ENCODE measurements at places on chromosomes 6 and 20.
A peak's percentile ranks its signal among the peaks of the same experiment; 100 is the strongest.

- DNase-seq: no peak
These were observed 4.2 kb downstream of the SYNDIG1 start for GRCh38 chr20:24473435-24474223.

GRCh38 chr20:54550776-54551396, 75.5 kb downstream of the DOK5 start:
- DNase-seq: no peak

- no peak for DNase-seq
These were observed 231.4 kb downstream of the CD109 start for GRCh38 chr6:73927421-73927820.

GRCh38 chr20:45044084-45044573, 56.8 kb downstream of the KCNS1 start:
- DNase-seq: no peak

DNA sequence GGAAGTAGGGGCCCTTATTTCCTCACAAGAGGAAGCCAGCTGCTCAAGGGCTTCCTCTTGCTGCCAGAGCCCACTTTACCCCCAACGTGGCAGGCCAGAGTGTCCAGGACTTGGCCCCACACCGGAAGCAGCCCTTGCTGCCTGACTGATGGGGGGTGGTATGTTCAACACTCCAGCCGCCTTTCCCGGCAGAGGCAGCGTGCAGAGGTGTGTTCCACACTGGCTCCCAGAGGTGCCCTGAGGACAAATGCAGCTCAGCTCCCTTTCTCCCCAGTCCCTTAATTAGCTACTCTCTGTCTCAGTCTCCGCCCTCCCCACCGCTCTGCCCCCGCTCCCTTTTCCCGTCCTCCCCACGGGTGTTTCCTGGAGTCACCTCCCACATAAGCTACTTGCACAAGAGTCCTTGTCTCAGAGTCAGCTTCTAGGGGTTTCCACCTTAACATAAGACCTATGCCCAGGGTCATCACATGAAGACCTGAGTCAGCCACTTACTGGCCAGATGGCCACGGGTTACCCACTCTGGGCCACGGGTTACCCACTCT, 61.7 kb upstream of the SHLD1 start:
- DNase-seq: no peak

- DNase-seq: peak; percentile 42
These were observed 834 bp upstream of the CTSZ start for GRCh38 chr20:59007665-59008511.

DNA sequence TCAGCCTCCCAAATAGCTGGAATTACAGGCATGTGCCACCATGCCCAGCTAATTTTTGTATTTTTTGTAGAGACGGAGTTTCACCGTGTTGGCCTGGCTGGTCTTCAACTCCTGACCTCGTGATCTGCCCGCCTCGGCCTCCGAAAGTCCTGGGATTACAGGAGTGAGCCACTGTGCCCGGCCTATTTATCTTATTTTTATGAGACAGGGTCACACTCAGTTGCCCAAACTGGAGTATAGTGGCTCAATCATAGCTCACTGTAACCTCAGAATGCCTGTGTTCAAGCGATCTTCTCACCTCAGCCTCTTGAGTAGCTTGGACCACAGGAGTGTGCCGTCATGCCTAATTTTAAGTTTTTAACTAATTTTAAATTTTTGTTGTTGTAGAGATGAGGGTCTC, 114.4 kb downstream of the JARID2 start:
- DNase-seq: no peak

GRCh38 chr20:23925789-23926525, 46.4 kb upstream of the CST5 start:
- DNase-seq: no peak

- no peak for DNase-seq
These were observed 20.1 kb upstream of the SERINC3 start for GRCh38 chr20:44541992-44542391.

DNA sequence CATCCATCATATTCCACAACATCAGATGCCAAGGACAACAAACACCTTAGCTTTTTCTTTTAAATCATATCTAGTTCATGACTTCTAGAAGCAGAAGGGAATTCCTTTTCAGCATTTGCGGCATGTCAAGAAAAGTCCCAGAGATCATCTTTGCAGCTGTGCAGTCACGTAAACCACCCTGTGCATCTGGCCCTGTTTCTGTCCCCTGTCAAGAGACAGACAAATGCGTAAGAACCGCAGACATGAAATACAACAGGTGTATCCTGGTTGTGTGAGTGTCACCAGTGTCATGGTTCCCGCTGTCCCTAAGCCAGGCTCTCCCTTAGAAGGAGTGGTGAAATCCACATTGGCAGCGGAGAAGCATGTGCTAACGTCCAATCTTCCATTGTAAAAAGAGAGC, 28.1 kb downstream of the LY86 start:
- no peak for DNase-seq

DNA sequence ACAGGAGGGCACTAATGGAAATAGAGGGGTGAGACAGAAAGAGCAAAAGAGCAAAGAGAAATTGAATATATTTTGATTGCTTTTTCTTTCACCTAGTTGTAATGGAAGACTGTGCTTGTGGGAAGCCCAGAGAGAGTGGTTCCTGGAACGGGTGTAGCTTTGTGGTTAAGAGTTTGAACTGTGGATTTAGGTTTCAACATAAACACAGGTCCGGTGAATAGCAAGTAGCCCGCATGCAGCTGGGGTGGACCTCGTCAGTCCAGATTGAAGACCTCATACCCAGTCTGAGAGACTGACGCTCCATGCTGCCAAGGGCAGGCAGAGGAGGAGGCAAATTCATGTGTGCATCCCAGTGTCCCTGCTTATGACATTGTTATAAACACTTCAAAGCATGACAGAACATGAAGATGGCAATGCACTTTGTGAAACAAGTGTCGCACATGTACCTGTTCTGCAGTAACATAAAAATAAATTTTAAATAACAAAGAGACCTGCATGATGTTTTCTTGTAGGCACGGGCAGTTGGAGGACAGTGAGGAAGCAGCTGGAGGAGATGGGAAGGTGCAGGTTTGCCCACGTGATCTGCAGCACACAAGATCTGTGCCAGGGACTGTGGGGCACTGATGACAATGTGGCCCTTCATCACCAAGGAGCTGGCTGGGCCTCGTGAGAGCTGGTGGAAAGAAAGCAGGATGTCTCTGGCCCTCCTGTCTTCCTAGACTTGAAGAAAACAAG, 220.5 kb upstream of the SSTR4 start:
- DNase-seq: no peak

DNA sequence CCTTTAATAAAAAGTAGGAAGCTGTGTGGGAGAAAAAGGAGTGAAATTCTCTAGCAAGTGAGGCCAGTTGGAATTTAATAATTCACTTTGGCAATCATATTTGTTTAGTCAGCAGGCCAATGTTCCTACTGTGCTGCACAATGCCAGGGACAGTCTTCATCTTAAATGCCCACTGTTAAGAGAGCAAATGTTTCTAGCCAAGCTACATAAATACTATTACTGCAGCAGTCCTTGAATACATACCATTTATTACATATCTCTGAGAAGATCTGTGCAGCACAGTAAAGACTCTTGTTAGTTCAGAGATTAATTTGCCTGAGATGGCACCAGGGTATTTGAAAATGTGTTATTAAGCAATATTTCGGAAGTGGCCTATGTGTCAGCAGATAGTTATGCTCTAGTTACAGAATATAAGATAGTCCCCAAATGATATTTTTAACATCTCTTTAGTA, 105.4 kb downstream of the OGFRL1 start:
- DNase-seq: no peak

GRCh38 chr6:140897804-140898573, 1234.7 kb upstream of the GJE1 start:
- no peak for DNase-seq

DNA sequence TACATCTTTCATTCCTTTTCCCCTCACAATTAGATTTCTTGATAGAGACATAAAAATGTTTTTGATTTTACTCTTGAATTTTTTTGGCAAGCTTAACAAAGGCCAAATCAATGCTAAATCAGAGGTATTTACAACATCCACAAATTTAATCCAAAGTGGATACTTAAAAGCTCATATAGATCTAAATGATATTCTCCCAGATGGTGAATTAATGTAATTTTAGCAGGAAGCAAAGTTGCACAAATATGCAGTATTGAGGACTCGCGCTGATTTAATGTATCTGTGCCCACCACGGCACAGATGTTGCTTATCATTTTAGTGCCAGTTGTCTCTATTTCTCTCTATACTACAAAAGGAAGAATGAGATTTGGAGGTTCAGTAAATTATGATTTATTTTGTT, 167.4 kb downstream of the COL19A1 start:
- no peak for DNase-seq

GRCh38 chr6:107536180-107536961, 46.5 kb downstream of the SOBP start:
- DNase-seq: no peak

GRCh38 chr6:135121434-135121833, 59.7 kb upstream of the MYB start:
- no peak for DNase-seq

DNA sequence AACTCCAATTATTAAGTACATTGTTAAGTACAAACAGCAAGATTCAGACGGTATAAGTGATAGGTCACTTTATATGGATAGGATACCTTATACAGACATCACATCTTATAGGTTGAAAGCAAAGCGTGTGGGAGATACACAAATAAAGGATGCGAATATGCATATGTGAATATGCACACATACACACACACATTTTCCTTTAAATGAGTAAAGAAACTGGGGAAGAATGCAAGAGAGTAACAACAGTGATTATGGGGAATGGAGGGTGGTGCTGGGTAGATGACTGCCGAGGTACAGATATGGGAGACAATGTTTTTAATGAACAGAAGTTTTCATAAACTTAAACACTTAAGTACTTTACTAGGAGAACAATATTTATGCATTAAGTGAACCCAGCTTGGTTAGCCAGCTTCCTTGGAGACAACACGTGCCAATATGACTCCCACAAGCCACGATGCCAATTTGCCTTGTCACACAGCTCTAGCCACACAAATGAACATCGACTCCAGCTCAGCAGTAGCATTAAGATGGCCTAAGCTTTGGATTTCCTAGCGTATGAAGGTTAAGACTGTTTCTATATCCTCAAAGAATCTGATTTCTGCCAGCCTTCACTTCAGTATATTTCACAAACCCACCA, 96.6 kb downstream of the EPB41L2 start:
- DNase-seq: no peak

DNA sequence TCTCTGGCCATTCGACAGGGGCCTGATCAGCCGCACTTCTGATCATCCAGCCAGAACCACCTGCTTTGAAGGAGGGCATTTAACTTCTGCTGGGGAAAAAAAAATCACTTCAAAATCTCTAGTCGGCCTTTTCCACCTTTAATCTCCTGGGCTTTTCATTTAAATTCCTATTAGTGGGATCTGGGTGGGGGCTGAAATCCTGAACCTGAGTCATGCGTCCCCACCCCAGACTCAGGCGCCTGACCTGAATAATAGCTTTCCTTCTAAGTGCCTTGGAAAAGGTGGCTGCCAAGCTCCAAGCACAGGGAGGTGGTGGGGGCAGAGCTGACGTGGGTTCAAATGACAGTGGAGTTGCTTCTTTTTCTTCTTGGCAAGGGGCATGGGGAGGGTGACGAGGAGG, 246.0 kb upstream of the EXOC2 start:
- DNase-seq: no peak

DNA sequence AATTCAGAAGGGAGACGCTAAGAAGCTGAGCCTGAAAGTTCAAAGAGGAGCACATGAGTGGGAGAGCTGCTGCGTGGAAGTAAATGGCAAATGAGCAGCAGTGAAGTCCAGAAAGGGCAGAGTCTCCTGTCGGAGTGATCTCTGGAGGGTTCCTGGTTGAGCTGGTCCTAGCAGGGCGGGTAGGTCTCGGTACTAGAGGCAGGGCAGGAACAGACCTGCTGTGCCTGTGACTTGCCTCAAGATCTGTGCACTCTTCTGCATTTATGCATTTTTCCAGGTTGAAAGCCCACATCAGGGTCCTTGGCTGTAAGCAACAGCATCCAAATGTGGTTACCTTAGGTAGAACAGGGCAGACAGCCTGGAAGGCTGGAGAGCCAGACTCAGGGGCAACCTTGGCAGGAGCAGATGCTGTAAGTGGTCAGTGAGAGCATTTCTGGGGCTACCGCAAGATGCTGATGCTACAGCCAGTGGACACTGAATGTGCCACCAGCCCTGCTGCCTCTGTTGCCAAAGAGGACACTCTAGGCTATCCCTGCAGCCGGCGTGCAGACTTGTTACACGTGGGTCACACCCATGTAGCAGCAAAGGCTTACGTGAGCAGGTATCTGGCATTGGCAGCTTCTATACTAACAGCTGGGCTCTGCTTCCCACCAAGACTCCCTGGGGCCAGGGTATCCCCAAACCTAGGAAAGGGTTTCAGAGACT, 8.4 kb downstream of the DUSP22 start:
- DNase-seq: no peak

DNA sequence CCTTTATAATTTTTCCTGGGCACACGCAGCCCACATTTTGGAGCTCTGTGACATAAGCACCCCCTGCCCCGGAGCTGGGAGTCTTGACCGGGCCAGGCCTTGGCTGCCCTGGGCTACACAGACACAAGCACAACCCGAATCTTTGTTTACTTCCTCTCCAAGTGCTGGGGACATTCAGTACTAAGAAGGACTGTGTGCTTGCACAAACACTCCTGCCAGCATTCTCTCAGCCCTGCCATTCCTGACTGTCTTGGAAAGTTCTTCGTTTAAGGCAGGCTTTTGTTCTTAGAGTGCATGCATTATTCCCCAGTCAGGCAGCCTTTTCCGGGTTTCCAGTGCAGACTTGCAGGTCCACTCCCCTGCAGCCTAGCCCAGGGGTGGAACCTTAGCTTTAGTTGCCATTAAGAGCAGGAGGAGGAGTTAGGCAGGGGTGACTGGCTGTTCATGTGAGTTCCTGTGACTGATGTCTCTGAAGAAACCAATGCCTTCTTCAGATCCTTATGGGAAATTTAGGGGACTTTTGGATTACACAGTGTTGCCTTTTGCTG, 28.6 kb downstream of the FOXO3 start:
- DNase-seq: peak; percentile 72

DNA sequence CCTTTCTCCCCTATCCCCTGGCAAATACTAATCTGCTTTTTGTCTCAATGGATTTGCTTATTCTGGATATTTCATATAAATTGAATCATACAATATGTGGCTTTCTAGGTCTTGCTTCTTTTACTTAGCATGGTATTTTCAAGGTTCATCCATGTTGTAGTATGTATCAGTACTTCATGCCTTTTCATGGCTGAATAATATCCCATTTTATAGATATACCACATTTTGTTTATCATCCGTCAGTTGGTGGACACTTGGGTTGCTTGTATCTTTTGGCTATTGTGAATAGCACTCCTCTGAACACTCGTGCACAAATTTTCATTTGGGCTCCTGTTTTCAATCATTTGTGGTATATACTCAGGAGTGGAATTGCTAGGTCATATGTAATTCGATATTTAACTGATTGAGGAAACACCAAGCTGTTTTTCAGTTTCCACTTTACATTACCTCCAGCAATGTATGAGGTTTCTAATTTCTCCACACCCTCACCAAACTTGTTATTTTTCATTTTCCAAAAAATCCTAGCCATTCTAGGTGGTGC, 30.5 kb upstream of the RIPPLY2 start:
- no peak for DNase-seq

GRCh38 chr20:53445932-53446331, 147.7 kb downstream of the ZNF217 start:
- no peak for DNase-seq
